ENCODE measurements at places on chromosomes 3 and 15. TPM values are rescaled to one million over a fixed set of nuclear protein-coding genes. Genes with fewer than 3 reads are reported as not detected.

Gene THSD4
- 1.4 TPM for total RNA-seq

Gene MB21D2
- total RNA-seq: 7.1 TPM

Gene SERPINI2
- 0.27 TPM for total RNA-seq

Gene CCR8
- total RNA-seq: not detected

Gene PLA2G4E
- total RNA-seq: not detected

Gene ZNF619
- total RNA-seq: 3.9 TPM

Gene ISL2
- 2.2 TPM for total RNA-seq

Gene SH2D7
- total RNA-seq: not detected

- no peak for DNase-seq
These were observed 390.3 kb upstream of the AGTR1 start for GRCh38 chr3:148307443-148307843.

DNA sequence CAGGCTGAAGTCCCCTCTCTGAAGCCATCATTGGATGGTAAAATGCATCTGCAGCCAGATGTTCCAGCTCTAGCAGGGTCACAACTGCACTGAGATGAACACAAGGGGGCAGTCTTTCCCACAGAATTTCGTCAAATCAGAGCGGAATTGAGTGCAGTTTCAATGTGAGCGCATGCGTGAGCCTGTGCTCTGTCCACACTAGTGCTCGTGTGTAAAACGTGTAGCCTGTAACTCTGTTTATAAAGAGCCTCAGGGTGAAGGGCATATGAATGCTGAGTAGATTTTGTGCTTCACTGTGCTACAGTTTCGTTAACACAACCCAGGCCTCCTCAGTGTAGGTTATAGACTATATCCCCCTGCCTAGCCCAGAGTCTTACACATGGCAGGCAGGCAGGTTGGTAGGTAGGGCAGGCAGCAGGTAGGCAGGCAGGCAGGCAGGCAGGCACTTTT is 92.7 kb upstream of the GOLGA6L4 start:
- DNase-seq: peak; percentile 87

GRCh38 chr3:196666001-196666867 is 26.7 kb downstream of the NRROS start:
- no peak for DNase-seq

DNA sequence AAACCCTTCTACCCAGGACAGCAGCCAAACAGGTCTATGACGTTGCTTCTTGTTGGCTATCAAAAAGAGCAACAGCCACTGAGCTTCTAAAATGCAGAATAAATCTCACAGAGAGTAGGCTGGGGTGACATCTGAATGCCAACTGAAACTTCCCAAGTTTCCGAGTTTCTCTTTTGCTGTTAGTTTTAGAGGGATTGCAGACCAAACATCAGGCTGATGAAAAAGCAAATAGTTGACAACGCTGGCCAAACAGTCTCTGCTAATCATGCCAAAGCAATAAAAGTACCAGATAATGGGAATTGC is 670 bp upstream of the CBLB start:
- DNase-seq: no peak

GRCh38 chr15:63792584-63792983 is 41.2 kb downstream of the HERC1 start:
- no peak for DNase-seq

DNA sequence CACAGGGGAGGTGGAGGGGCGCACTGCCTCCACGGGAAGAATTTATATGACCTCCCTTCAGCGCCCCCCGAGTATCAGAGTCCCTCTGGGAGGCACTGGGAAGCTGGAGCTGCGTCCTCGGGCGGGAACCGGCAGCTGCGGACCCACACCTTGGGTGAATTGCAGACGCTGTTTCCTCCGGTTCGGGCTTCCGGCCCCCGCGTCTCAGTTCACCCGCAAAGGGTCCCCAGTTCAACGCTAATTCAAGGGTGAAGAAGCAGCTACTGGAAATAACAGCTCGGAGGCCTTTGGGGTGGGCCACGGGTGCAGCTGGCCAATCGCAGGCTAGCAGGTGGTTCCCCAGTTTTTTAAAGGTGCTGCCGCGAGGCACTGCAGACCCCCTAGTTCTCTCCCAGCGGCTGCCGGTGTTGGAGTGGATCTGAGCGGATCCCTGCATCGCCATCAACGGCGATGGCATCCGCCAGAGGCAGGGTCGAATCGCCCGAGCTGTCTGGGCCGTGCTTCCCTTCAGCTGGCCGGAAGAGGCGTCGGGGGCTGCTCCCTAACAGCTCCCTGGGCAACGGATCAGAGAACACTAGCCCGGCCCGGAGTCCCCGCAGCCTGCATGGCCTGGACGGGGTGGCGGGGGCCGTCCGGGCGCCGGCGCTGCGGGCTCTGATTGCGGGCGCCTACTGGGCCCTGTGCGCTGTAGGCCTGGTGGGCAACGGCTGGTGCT is 19.4 kb upstream of the ADAMTS7 start:
- DNase-seq: no peak

DNA sequence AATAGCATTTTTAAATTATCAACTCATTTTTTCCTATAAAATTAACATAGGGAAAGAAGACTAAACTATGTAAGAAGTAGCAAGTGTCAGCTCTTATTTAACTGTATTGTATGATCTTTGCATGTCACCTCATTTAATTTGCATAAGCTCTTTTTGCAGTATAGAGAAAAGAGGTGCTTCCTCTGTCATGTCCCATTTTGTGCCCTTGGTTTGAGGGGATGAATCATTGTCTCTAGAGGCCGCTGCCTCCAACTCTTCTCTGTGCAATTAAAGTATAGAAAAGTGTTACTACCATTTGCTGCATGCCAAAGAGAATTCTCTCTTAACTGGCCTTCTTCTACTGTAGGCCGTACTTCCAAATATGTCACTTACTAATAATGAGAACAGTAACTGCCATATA is 93.4 kb downstream of the LRRC28 start:
- no peak for DNase-seq

GRCh38 chr3:170438836-170439235 is 20.2 kb downstream of the CLDN11 start:
- no peak for DNase-seq

DNA sequence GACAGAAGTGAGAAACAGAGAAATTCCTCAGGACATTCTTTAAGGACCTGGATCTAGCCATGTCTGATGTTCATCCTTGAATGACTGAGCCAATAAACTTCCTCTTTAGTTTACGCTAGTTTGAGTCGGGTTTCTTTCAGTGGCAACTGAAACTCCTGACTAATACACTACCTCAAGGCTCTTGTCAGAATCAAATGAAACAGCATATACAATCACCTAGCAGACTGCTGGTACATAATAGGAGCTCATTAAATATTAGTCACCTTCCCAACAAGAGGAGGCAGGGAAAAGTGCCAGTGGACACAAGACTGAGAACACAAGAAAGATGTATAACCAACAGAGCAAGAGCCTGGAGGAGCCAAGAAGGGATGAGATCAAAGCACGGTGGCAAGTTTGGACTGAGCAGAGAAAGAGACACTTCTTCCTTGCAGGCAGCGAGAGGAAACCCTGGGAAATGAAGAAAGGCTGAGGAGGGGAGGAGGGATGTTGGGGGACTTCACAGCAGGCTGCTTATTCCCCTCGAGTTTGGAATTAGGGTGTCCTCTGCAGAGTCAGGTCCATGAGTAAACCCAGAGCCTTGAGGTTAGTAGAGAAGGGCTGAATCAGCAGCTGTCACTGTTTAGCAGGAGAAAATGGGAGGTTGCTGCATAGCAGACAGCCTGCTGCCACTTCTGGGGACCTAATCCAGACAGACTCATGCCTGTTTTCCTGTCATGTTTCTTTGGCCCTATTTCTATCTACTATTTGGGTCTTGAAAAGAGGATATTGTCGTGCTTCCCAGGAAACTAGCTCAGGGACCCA is 73.3 kb downstream of the MRPL46 start:
- DNase-seq: no peak

- no peak for DNase-seq
These were observed 100.3 kb downstream of the CCNL1 start for GRCh38 chr3:157059661-157060060.

DNA sequence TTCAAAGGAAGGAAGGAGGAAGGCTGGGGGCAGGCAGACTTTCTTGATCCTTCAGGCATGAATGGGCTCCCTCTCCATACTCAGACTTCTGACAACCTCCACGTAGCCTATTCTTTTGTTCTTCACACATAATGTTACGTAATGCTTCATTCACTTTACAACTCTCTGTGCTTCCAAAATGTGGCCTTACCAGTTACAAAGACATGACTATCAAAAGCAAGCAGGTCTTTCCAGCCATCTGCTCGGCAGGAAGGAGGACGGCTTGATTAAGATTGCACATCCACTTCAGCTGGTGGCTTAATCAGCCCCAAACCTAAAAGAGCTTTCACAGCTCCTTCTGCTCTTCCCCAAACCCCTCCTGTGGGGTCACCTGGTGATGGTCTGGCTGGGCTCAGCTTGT is 263.2 kb downstream of the XXYLT1 start:
- DNase-seq: peak; percentile 15

GRCh38 chr15:55774113-55774970 is 31.4 kb upstream of the PRTG start:
- DNase-seq: no peak

DNA sequence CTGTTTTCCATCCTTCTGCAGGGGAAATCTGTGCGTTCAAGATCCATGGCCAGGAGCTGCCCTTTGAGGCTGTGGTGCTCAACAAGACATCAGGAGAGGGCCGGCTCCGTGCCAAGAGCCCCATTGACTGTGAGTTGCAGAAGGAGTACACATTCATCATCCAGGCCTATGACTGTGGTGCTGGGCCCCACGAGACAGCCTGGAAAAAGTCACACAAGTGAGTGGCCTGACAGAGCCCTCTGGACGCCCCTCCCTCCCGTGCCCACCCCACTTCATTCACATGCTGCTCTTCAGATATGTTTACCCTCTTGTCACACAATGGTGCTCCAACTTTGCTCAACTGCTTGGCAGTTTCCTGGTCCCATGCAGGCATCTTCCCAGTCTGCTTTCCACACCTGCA is 274.3 kb upstream of the TRIM42 start:
- no peak for DNase-seq

- no peak for DNase-seq
These were observed 49.7 kb downstream of the GNB4 start for GRCh38 chr3:179401561-179401960.

DNA sequence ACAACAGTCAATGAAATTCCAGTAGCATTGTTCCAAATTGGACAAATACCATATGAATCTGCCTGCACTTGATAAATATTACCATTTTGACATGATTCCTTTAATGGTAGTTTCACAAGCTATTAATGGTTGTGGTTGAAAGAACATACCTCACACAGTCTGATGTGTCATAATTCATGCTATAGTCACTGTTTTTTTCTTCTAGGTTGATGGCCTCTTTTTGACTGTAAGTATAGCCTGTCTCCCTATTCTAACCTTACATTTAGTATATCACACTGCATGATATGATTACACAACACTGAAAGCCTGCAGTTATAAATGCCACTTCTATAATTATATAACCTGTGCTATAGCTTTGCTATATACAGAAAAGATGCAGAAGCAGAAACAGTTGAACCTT is 834.1 kb downstream of the NSUN3 start:
- DNase-seq: no peak

- no peak for DNase-seq
These were observed 111.3 kb downstream of the DCLK3 start for GRCh38 chr3:36653095-36653494.

DNA sequence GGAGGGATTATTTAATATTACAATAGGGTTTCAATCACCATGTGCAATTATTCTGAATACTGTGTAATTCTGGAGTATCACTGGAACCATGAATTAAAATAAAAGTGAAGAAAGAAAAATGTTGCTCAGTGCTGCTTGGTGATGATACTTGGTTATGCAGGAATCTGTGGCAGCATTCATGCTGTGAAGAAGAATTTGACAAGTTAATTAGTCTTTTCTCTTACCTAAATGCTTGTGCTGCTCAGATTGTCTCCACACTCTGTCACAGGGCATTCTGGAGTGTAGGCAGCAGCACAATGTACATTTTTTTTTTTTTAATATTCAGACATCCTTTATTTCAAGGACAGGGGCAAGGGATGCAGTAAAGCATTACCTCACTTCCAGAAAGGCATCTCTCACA is 749.3 kb upstream of the CADM2 start:
- DNase-seq: no peak

DNA sequence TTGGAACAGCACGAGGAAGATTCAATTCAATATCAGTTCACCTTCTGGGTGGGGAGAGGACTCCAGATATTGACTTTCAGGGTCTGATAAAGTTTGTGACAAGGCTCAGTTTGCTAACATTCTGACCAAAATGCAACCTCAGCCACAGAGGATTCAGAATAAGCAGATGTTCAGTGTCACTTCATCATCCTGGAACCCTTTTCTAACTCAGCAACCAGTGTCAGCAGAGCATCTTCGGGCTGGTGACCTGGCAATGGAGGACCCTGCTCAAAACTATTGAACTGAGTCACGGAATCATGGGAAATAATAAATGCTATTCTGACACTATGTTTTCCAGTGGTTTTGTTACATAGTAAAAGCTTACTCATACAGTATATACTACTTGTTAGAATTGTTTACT is 433.4 kb upstream of the CFAP20DC start:
- DNase-seq: no peak

GRCh38 chr3:76402926-76403325 is 617.6 kb upstream of the ZNF717 start:
- DNase-seq: no peak

DNA sequence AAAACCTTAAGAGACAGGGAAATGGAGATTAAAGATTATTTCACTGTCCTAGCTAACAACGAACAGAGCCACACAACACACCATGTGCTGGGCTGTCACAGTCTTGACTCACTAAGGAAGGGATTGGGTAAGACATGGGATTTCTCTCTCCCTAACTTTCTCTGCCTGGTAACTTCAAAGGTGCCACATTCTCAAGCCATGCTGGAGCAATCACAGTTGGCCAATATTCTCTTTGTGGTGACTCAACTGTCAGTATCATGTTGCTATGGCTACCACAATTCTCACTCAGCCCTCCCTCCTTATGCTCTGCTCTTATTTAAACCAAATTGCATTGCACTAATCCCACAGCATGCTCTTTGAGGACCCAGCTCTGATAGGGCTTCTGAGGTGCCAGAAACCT is 74.0 kb downstream of the OXNAD1 start:
- DNase-seq: no peak

GRCh38 chr15:67134067-67134838 is 68.9 kb downstream of the SMAD3 start:
- peak; percentile 66 for DNase-seq

DNA sequence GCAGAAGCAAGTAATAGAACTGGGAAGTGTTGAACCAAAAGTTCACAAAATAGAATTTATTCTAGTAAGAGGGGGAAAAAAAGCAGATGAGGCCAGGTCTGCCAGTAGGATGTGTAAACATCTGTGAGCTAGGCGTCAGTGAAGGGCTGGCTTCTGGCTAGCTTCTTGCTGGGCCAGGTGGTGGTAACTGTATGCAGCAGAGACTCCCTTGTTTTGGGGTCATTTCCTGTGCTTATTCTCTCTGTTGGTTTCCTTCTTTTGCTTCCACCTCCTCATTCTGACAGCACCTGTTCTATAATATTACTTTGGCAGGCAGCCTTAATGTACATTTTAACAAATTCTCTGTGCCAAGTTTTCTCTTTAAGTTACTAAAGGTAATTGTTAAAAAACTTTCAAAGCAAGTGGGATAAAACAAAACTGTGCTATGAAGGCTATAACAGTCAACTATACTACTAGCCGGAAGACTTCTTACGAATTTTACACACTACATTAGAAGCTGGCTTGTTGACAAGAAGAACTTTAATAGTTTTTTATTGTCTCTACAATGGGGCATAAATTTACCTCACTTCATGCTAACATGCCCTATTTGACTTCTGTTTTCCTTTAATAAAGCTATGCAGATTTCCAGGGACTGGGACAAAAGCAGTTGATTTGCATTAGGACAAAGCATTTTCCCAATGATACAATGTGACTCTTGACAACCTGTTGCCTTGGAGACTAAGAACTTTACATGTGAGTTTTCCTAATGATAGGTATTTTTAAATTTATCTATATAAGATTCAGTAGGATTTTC is 318.8 kb upstream of the NAALADL2 start:
- no peak for DNase-seq

GRCh38 chr3:100041328-100041749 is 73.0 kb downstream of the FILIP1L start:
- no peak for DNase-seq
